ENCODE measurements at places on chromosomes 7 and 10.

- DNase-seq: no peak
Measured at GRCh38 chr10:10498781-10499180, 518.9 kb upstream of the CELF2 start.

GRCh38 chr7:30331338-30331737 is 46.9 kb downstream of the ZNRF2 start:
- no peak for DNase-seq

- no peak for DNase-seq
Measured at GRCh38 chr7:28498636-28499035, 86.3 kb downstream of the CREB5 start.

DNA sequence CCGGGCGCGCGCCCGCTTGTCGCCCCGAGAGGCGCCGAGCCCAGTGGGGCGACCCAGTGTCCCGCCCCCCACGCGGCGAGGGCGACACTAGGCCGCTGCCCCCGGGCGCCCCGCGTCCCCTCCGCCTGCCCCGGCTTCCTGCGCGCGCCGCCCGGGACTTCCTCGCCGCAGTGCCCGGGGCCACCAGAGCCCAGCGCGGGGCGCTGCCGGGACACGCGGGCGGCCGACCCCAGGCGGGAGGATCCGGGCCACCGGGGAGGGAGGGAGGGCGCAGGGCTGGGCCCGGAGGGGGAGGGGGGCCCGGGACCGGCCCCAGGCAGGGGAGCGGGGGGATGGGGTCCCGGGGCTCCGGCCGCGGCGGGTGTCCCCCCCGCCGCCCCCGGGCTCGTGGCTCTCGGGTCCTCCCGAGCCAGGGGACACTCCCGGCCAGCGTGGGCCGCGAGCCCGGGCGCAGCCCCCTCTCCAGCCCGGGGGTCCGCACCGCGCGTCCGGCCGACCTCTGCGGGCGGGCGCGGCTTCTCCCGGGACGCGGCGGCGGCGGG is 435 bp upstream of the PWWP2B start:
- DNase-seq: peak; percentile 74

- DNase-seq: no peak
Measured at GRCh38 chr10:1156616-1156886, 100.4 kb downstream of the WDR37 start.

DNA sequence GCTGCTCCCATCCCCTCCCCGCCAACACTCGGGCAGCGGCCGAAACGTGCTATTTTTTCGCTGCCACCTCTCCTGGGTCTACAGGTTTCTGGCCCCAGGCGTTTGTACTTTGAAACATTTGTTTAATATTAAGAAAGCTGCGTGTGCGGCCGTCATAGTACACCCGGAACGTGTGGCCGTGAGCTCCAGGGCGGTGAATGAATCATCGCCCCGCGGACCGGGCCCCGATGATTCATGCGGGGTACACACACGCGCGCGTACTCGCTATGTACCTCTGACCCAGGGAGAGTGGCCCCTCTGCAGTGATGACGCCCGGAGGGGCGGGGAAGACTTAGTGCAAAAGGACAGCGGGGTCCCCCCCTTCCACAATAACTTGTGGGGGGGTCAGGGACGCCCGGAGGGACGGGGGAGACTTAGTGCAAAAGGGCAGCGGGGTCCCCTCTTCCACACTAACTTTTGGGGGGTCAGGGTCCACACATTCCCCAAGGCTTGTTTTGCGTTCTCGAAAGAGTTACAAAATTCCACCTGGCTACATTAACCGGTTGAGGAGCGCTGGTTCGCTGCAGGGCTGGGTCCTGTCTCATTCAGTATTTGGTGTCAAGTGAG is 56.5 kb upstream of the PCGF5 start:
- peak; percentile 90 for DNase-seq

DNA sequence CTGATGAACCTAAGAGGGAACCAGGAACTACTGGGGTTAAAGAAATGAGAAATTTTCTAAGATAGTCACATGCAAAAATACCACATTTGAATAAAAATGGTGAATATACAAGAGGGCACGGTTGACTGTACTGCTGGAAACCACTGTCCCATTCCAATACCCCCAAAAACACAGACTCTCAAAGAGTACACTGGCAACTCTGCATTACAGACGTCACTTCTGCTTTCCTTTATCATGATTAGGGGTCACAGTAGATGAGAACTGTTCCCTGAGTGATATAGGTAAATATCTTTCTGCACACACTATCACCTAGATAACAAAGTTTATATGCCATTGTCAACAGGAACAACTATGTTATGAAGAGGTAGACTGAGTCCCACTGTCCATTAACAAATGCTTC is 69.5 kb downstream of the RAPGEF5 start:
- DNase-seq: no peak

- no peak for DNase-seq
Measured at GRCh38 chr10:59773088-59773487, 19.8 kb upstream of the MRLN start.

GRCh38 chr10:1344846-1345245 is 288.7 kb downstream of the WDR37 start:
- no peak for DNase-seq

GRCh38 chr10:28680358-28680752 is 3.0 kb downstream of the BAMBI start:
- DNase-seq: no peak

GRCh38 chr7:151051108-151051507 is 2.8 kb downstream of the ASIC3 start:
- peak; percentile 70 for DNase-seq

- DNase-seq: no peak
Measured at GRCh38 chr10:123678376-123678775, 12.2 kb downstream of the GPR26 start.

DNA sequence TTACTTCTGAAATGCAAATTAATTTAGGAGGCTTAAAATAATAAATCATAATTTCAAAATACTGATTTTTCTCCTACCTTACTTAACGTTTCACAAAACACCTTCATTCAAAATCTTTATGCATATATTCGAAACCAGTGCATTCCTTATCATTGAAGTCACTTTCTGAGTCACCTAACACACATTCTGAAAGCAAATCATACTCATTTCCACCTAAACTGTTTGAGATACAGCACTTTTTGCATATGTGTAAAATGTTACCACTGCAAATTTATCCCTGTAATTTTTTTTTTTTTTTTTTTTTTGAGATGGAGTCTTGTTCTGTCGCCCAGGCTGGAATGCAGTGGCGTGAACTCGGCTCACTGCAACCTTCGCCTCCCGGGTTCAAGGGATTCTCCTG is 15.7 kb downstream of the PPP3CB start:
- DNase-seq: peak; percentile 48

DNA sequence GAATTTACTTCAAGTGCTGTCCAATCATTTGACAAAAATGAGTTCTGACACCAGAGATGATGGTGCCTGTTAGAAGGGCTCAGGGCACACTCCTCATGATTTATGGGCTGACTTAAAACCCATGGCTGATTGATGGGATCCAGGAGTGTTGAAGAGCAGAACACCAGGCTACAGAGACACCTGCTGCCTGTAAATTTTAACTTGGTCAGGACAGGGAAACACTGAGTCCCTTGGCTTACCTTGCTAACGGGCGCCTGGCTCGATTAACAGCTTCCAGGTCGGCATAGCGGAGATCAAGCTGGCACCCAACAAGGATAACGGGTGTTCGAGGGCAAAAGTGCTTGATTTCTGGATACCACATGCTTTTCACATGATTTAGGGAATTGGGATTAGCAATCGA is 51.4 kb downstream of the RHOBTB1 start:
- DNase-seq: no peak

DNA sequence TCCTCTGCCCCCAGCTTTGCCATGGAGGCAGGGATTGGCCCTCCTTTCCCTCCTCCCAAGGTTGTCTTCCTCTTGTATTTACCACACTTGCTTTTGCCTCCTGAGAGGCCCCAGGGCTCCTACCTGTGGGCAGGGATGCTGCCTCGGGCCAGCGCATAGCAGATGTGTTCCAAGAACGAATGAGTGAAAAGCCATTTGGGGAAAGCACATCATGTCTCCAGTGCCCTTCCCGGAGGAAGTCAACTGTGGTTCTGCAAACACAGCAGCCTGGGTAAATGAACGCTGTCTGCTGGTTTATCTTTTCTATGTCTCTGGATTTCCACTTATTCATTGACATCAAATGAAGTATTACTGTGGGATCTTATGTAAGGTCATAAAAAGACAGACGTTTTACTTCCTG is 161.7 kb downstream of the FANK1 start:
- no peak for DNase-seq

Measured in AG08395 (cell line).